ENCODE measurements at places on chromosomes 1 and 21.

- ATAC-seq, result no peak
Observed at GRCh38 chr1:11051781-11052511, 4.9 kb upstream of the MASP2 start.

DNA sequence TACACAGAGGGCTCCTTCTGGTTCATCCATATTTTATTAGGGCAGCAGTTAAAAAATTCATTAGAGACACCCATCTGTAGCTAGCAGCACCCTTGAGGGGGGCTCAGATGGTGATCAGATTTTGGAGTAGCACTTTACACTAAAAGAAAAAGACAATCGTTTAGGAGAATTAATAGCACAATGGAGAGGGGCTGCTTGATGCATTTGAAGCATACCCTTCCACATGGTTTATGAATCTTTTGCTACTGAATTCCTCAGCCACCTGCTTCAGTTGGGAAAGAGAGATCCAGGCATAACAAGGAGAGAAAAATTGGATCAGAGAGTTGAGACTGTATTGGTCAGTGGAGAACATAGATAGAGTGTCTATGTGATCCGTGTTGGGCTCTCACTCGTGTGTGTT is 54.4 kb downstream of the DISC1 start:
- no peak for ATAC-seq

DNA sequence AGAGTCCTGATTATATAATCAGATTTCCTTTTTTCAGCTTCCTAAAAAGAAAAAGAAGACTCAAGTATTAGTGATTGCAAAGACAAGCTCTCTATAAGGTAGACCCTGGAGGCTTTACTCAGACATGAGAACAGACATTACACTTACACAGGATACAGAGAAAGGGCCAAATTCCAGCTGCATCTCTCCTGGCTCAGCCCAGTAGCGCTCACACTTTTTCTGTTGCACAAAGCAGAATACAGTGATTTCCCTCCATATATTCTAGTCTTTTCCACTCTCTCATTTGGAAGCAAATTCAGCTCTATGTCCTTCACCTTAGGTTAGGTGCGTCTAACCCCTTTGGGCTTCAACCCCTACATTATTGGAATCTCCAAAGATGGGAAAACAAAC is 15.1 kb downstream of the PTPN22 start:
- ATAC-seq, result no peak

DNA sequence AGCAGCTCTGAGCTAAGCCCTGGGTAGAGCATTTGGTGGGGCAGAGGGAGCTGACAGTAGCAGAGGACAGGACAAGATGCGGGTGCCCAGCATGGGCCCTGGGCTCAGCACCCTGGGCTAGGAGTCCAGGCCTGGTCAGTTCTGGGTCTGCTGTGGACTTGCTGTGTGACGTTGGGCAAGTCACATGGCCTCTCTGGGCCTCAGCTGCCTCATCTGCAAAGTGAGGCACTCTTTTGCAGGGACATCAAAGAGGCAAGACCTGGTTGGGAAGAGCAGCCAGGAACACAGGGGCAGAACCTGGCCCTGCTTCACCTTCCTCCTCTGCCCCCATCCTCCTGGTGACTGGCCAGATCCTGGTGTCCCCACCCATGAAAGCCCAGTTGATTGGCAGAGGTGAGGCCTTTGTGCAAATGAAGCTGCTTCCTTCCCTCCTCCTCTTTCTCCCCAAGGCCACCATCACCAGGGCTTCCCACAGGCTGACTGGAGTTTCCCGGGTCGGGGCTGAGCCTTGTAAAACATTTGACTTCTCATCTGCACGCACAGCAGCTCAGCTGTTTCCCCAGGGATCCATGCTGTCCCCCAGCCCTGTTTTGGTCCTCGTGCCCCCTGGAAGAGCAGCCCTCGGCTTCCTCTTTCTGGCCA is 350.5 kb downstream of the MATN1 start:
- no peak for ATAC-seq
